ENCODE measurements at places on chromosomes 1 and 21.

DNA sequence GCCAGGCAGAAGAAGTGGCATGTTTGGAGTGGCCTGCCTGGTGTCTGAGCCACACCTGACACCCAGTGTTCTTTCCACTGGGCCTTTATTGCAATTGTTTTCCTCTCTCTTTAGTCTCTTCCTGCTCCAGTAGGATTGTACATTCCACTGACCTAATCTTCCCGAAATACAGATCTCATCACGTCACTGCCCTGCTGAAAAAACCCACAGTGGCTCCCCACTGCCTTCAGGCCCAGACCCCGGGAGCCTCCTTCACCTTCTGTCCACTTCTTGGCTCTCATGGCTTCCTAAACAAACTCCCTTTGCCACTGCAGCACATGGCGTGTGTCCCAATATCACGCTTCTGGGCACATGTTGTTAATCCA, 25.3 kb upstream of the ATP5PO start:
- no peak for DNase-seq

GRCh38 chr1:17594690-17595601, 55.4 kb downstream of the ARHGEF10L start:
- DNase-seq: no peak

DNA sequence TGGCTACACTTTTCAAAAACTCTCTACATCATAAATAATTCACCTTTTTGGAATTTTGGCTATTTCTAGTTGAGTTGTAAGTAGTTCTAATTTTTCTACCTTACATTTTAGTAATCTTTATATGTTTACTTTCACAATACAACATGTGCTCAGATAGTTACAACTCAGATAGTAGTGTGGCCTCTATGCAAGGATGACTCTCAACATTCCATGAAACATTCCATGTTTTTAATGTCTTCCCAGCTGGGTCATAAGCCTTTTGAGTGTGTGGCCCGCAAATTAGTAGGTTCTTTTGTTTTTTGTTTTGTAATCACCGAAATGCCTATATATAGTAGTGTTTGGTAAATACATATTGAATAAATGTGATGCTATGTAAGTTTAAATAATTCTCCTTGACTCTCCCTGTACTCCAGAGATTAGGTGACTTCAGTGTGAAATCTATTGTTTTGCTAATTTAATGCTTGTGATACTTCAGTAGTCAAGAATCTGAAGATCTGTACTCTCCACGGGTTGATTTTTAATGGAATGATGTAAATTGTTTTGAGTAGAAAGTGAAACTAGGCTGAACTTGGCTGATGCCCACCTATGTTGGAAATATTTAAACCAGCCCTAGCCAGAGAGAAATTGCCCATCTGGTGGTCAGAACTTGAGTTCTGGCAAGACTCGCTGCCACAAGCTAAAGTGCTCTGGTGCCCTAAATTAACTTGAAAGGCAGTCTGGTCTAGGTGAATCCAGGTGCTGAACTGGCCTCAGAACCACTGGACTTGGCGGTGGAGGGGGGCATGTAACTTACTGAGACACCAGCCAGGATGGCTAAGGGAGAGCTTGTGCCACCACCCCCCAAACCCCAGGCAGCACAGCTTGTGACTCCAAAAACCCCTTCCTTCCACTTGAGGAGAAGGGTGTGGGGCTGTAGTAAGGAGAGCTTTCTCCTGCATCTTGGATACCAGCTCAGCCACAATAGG, 165.6 kb downstream of the USP25 start:
- no peak for DNase-seq

DNA sequence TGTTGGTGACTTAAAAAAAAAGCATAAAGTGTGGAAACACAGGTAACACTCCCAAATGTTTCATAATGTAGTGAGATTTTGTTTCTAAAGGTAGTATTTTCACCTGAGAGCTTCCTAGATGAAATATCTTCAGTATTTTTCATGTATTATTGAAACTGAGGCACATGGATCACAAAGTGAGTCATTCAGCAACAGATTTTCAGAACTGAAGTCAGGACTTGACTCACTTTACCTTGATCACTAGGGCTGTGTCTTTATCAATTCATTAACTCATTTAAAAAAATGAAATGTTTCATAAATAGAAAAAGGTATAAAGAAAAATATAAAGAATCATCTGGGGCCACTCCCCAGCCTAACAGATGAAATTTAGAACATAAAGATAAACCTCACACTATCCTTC, 66.5 kb upstream of the RCC1 start:
- no peak for DNase-seq

DNA sequence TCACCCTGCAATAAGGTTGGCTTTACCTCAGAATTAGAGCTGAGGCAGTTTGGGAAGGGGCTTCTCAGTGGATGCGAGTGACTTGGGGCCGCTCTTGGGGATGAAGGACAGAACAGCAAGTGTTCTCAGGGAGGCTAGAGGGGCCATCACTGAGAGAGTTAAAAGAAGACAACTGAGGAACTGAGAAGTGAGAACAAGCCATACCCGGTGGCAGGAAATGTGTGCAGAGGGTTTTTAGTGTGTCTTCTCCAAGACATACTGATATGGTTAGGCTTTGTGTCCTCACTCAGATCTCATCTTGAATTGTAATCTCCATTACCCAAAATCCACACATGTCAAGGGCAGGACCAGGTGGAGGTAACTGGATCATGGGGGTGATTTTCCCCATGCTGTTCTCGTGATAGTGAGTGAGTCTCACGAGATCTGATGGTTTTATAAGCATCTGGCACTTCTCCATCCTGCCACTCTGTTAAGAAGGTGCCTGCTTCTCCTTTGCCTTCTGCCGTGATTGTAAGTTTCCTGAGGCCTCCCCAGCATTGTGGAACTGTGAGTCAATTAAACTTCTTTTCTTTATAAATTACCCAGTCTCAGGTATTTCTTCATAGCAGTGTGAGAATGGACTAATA, 75.8 kb downstream of the PCBP3 start:
- no peak for DNase-seq

GRCh38 chr1:201633297-201633696, 94.4 kb downstream of the NAV1 start:
- DNase-seq: no peak

GRCh38 chr1:178120088-178120487, 26.2 kb downstream of the RASAL2 start:
- DNase-seq: no peak

DNA sequence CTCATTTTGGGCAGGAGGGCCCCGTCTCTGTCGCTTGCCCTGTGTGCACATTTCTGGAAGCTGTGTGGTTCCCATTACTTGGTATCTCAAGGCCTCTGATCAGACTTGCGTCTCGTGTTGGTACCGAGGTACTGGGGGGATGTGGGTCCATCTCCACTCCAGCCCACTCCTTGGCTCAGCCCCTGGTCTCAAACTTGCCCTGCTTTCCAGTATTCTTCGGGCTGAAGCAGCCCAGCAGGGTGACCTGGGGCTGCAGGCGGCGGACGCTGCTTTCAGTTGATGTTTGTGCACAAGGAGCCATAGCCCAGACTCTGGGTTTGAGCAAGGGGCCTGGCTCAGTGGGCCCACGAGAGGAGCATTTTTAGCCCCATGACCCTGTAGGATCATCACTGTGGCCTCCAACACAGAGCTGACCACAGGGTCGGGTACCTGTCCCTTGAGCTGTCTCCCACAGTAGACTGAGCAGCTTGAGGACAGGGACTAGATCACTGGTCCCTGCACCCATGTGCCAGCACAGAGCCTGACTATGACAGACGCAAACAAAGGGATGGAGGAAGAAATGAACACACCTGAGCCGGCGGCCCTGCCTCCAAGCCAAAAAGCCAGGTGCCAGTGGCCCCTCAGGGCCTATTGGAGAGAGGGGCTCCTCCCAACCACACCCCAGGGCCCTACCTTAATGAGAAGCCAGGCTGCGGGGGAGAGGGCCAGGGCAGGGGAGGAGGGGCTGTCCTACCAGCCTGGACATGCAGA, 46.8 kb downstream of the CHD5 start:
- DNase-seq: no peak

GRCh38 chr1:217078959-217079358, 355.7 kb upstream of the ESRRG start:
- DNase-seq: no peak

GRCh38 chr1:13623021-13623637, 39.5 kb downstream of the PDPN start:
- no peak for DNase-seq

DNA sequence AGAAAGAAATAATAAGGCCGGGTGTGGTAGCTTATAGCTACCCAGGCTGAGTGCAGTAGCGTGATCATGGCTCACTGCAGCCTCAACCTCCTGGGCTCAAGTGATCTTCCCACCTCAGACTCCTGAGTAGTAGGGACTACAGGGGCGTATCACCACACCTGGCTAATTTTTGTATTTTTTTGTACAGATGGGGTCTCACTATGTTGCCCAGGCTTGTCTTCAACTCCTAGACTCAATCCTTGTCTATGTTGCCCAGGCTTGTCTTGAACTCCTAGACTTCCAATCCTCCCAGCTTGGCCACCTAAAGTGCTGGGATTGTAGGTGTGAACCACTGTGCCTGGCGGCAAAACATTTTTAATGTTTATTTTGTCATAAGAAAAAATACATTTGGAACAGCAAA, 30.5 kb downstream of the MIXL1 start:
- DNase-seq: no peak

- DNase-seq: no peak
These were observed 113.1 kb upstream of the SLC45A1 start for GRCh38 chr1:8204826-8205225.

DNA sequence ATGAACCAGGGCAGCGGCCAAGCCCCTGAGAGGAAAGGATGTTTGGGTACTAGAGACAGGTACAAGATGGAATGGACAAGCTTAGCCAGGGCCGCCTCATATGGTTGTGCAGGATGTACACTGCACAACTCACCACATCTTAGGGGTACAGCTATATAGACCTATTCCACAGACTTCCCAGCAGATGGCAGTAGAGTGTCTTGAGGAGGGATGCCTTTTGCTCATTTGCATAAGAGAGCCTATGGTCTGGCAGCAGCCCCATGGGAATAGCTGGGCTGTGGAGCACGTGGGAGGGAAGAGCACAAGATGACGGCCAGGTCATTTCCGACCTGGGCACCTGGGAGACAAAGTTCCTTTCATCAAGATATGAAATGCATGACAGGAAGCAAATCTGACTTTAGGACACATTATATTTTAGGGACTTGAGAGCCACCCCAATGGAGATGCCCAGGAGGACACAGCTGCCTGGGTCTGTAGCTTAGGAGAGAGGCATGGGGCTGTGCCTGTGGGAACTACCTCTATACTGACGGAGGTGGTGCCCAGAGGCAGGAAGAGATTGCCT, 215.5 kb downstream of the KCNJ6 start:
- peak; percentile 2 for DNase-seq

GRCh38 chr1:58434181-58434580, 112.3 kb downstream of the OMA1 start:
- DNase-seq: no peak

GRCh38 chr1:226974544-226975258, 34.6 kb downstream of the COQ8A start:
- DNase-seq: no peak

DNA sequence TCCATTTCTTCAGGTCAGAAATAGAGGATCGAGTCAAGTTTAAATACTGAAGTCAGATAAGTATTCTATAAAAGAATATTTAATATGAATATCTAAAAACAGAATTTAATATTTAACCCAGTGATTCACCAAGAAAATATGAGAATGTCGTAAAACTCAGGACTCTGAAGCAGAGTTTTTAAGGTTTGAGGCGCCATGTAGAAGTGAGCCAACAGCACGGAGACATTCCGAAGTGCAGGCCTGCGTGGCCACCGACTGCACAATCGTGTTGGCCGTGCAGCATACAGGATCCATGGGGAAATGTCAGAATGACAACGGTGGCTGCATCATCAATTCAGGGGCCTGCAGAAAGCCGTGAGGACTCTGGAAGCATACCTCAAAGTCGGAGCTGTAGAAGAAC, 23.4 kb downstream of the MRAP start:
- DNase-seq: no peak

DNA sequence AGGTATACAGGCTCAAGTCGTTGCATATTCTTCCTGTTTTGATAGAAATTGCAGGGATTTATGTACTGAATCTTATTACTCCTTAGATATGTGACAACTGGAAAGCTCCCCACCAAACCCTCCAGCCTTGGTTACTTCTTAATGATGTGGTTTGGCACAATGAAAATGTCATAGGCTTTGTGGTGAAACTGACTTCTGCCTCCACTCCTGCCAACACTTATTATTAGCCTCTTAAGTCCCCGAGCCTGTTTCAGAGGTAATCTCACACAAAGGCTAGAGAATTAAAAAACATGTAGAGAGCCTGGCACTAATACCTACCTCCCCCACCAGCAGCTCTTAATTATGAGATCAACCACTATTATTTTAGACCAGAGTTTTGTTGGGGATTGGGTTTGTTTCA, 4.2 kb downstream of the COX20 start:
- DNase-seq: no peak

- DNase-seq: no peak
These were observed 108.2 kb downstream of the CDC7 start for GRCh38 chr1:91608876-91609275.

DNA sequence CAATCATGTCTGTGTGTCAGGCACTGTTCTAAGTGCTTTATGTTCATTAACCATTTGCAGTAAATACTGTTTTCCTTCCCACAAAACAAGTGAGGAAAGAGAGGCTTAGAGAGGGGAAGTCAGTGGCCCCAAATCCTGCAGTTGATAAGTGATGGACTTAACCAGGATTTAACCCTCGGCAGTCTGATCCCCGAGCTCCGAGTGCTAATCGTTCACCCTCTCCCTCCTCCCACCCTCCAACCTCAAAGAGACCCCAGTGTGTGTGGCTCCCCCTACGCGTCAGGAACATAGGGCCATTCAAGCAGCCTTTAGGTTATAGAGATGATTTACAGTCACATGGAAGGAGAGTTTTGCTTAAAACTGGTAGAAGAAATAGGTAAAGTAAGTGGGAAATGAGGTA, 47.2 kb downstream of the SCCPDH start:
- DNase-seq: no peak

DNA sequence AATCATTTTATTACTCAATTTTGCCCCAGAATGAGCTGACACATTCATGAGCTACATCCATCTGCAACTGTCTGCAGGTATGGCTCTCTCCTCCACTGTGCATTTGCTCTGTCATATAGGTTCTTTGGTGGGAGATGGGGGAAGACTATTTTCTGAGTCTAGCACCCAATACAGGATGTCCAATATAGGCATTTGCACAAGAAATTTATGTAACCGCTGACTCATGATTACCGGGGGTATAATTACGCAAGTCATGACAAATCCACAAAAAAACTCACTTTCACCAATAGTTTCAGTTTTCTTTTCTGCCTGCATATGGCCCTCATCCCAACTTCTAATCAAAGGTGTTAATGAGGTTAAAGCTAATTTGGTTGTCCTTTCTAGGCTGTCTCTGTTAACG, 17.5 kb upstream of the VSIG8 start:
- DNase-seq: no peak

- DNase-seq: no peak
These were observed 68.7 kb upstream of the C1orf105 start for GRCh38 chr1:172351754-172352161.
